ENCODE measurements at places on chromosomes 6 and 20. TPM values are rescaled to one million over a fixed set of nuclear protein-coding genes. Genes with fewer than 3 reads are reported as not detected.
A peak's percentile ranks its signal among the peaks of the same experiment; 100 is the strongest.

DNA sequence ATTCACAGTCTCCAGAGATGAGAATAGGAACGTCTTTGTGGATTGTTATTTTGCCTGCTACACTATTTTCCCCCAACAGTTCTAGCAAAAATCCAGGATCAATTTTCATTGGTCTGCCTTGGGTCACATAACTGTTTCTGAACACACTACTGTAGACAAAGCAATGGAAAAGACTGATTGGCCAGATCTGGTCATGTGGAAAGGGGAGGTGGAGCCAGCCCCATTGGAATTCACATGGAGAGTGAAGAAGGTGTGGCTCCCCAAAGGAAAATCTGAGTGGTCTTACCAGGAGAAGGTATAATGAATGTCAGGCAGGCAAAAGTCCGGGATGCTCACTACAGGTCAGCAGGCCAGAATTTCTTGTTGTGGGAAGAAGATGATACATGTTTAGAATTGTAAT lies 9.5 kb upstream of the TP53RK start:
- H3K4me3 ChIP-seq, result no peak overlapping the region
- H3K36me3 ChIP-seq, result no peaks in the 10 kb centered on the region
- no peak for DNase-seq
- H3K27ac ChIP-seq, result no peak overlapping the region

GRCh38 chr20:50891138-50891537 lies 40.1 kb downstream of the ADNP start:
- no peak for DNase-seq
- H3K27ac ChIP-seq, result peak overlapping the region; percentile 89
- no peak overlapping the region for H3K4me3 ChIP-seq
- peaks cover 32% of the 10 kb centered on the region for H3K36me3 ChIP-seq
- peaks cover 47% of the 10 kb centered on the region for H3K4me1 ChIP-seq
- no peaks in the 10 kb centered on the region for H3K27me3 ChIP-seq

DNA sequence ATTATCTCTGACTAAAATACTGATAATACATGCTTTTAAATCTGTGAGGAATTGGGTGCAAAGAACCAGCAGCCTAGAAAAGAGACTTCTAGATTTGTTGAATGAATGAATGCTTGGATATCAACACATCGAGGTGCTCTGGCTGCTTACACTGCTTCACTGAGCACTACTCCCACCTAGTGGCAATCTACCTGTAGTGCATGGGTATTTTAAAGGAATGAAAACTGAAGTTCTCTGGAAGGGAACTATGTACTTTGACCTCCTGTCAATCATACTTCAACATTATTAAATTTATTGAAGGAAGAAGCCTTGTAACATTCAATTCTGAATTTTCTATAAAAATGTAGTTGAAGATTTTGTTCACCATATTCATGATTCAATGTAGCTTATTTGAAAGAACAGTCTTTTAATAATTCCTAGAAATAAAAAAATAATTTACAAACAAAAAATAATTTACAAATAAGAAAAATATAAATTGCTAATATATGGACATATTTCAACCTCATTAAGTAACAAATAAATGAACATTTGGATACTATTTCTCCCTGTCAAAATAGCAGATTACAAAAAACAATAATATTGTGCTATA lies 111.2 kb upstream of the MMS22L start:
- peak; percentile 62 for DNase-seq
- peaks cover 14% of the 10 kb centered on the region for H3K27me3 ChIP-seq
- no peaks in the 10 kb centered on the region for H3K4me1 ChIP-seq

DNA sequence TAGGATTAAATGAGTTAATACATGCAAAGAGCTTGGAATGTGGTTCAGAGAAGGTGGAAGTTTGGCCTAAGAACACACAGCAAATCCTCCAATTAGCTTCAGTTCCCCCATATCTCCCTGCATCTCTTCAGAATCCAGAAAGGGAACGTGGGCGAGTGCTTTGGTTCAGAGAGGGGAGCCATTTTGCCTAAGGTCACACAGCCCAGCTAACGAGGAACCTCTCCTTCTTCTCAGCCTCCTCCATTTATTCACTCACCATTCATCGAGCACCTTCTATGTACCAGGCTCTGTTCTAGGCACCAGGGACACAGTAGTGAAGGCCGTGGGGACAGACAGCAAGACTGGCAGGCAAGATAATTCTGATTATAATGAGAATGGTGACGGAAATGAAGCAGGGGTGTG lies 2.3 kb upstream of the CEBPB start:
- H3K36me3 ChIP-seq, result peaks cover 12% of the 10 kb centered on the region
- H3K4me1 ChIP-seq, result peaks cover 21% of the 10 kb centered on the region
- no peak overlapping the region for H3K27ac ChIP-seq

GRCh38 chr20:58623579-58624473 lies 27.3 kb upstream of the STX16 start:
- H3K36me3 ChIP-seq, result no peaks in the 10 kb centered on the region
- no peak overlapping the region for H3K4me3 ChIP-seq
- no peak for DNase-seq
- peaks cover 11% of the 10 kb centered on the region for H3K4me1 ChIP-seq
- no peak overlapping the region for H3K27ac ChIP-seq

DNA sequence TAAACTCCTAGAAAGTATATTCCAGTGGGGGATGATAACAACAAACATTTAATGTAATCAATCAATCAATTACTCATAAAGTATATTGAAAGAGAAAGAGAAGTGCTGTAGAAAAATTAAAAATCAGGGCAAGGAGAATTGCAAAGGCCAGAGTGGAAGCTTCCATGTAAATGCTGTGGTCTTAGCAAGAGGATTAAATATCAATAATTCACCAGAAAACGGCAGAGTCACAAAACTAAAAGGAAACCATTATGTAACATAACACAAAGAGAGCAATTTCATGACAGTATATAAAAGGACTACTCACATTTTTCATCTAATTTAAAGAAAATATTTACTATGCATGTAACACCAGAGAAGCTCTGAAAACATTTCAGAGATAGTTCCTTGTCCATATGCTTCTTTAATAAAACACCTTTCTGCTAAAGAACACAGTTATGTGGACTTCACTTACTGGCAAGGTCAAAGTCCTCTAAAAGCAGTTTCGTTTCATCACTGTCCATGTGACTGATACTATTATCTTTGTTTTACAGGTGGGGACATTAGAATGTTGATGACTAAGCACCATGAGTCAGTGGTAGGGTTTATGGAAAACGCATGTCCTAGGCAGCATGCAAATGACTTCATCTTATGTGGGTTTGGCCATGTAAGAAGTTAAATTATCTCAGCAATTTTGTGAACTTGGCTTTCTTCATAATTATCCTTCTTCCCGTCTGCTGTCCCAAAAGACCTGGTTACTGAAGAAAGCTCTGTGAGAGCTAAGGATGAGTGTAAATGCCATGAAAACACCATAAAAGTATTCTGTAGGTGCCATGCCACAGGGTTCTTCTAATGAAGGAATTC lies 185.8 kb upstream of the TENT5A start:
- no peaks in the 10 kb centered on the region for H3K4me1 ChIP-seq
- no peaks in the 10 kb centered on the region for H3K27me3 ChIP-seq
- DNase-seq, result no peak
- no peak overlapping the region for H3K27ac ChIP-seq
- H3K4me3 ChIP-seq, result no peak overlapping the region

DNA sequence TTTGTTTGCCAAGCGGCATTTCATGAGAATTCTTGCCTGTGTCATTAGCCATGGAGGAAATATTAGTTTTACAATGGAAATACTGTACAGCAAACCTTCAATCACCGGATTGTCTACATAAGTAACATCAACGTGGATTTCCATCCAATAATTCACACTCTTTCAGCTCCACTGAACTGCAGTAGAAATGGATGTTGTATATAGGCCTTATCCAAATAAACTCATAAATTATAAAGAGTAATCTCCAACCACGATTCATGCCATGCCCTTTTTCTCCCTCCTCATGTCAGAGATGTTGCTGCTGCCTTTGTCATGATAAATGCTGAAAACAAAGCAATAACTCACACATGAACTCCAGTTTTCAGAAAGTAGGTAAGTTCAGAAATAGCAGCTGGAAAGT lies 54.9 kb upstream of the EYS start:
- DNase-seq, result no peak
- H3K4me3 ChIP-seq, result no peak overlapping the region
- no peaks in the 10 kb centered on the region for H3K27me3 ChIP-seq
- H3K4me1 ChIP-seq, result no peaks in the 10 kb centered on the region

The MYLK2 gene
- total RNA-seq, result 0.49 TPM

The RIPOR2 gene
- total RNA-seq, result 69.7 TPM

The PHACTR1 gene
- total RNA-seq, result 0.05 TPM
